ENCODE measurements at places on chromosomes 2 and 18. TPM values are rescaled to one million over a fixed set of nuclear protein-coding genes. Genes with fewer than 3 reads are reported as not detected.

The EFHD1 gene
- 18.7 TPM for total RNA-seq

The LBX2 gene
- 1.3 TPM for total RNA-seq

The YES1 gene
- 151 TPM for total RNA-seq

The EMILIN1 gene
- 87.7 TPM for total RNA-seq

The PTGR3 gene
- total RNA-seq, result 12.2 TPM

The TAF1B gene
- total RNA-seq, result 27.6 TPM

The HOXD12 gene
- not detected for total RNA-seq

The CTLA4 gene
- total RNA-seq, result 0.10 TPM

The RPRD1A gene
- 37.0 TPM for total RNA-seq
